ENCODE measurements at places on chromosomes 13 and 19. TPM values are rescaled to one million over a fixed set of nuclear protein-coding genes. Genes with fewer than 3 reads are reported as not detected.

The C1QTNF9 gene
- total RNA-seq, result not detected

The THSD1 gene
- total RNA-seq, result 4.3 TPM

The PGLYRP1 gene
- not detected for total RNA-seq

- H3K4me3 ChIP-seq, result peak overlapping the region; percentile 20
- no peaks in the 10 kb centered on the region for H3K4me1 ChIP-seq
- no peaks in the 10 kb centered on the region for H3K27me3 ChIP-seq
- no peak for DNase-seq
- peak overlapping the region; percentile 69 for H3K27ac ChIP-seq
- no peaks in the 10 kb centered on the region for H3K36me3 ChIP-seq
Observed at GRCh38 chr13:78085434-78086225, 167.0 kb upstream of the EDNRB start.

GRCh38 chr19:45791744-45792469, 738 bp downstream of the DMWD start:
- H3K4me3 ChIP-seq, result peak overlapping the region; percentile 28
- peak overlapping the region; percentile 93 for H3K27ac ChIP-seq
- no peaks in the 10 kb centered on the region for H3K27me3 ChIP-seq
- H3K36me3 ChIP-seq, result peaks cover 38% of the 10 kb centered on the region
- DNase-seq, result no peak

DNA sequence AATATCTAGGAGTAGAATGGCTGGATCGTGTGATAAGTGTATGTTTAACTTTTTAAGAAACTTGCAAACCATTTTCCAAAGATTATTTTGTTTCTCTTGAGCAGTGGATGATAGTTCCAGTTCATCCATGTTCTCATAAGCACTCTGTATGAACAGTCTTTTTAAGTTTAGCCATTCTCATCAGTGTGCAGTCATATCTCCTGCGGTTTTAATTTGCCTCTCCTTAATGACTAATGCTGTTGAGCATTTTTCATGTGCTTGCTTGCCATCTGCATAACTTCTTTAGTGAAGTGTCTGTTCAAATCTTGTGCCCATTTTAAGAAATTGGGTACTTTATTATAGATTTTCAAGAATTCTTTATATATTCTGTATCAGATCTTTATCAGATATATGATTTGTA, 58.6 kb downstream of the WASF3 start:
- no peaks in the 10 kb centered on the region for H3K27me3 ChIP-seq
- DNase-seq, result no peak
- H3K4me3 ChIP-seq, result no peak overlapping the region
- no peak overlapping the region for H3K27ac ChIP-seq
- H3K36me3 ChIP-seq, result no peaks in the 10 kb centered on the region

DNA sequence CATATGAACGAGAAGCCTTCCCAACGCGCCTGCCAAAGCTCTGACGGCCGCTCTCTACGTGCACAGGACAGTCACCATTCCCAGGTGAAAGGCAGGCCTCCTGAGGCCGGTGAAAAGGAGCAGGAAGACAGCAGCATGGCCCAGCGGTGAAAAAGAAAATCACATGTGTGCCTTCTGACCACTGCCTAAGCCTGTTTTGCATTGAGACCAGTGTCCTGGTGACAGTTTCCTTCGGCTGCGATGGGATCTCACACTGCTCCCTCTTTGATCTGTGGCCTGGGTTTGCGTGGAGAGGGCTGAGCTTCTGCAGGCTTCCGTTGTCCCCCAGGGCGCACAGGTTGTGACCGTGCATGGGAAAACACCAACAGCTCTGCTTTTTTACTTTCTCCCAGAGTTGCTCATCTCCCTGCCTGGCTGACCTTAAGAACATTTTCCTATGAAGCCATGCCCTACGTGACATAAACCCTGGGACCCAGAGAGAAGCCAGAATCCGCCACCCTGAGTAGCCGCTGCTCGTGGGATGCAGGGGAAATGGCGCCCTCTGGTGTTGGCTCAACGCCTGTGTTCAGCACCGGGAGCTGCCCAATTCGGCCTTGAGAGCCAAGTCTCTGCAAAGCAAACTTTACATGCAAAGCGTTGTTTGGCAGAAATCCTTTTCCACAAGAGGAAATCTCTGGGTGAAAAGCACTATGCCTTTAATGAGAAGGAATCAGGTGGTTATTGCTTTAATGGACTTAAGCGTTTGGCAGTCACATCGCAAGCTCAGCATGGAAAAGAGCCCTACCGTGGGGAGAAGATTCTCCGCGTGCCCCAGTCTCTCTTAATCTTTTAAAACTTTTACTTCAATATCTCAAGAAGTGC, 112.2 kb upstream of the GPR12 start:
- H3K27ac ChIP-seq, result no peak overlapping the region
- H3K36me3 ChIP-seq, result no peaks in the 10 kb centered on the region
- no peaks in the 10 kb centered on the region for H3K4me1 ChIP-seq
- no peak overlapping the region for H3K4me3 ChIP-seq
- peak; percentile 65 for DNase-seq

- no peaks in the 10 kb centered on the region for H3K27me3 ChIP-seq
- no peak overlapping the region for H3K4me3 ChIP-seq
- no peak for DNase-seq
- peaks cover 13% of the 10 kb centered on the region for H3K36me3 ChIP-seq
Observed at GRCh38 chr13:91357613-91358386, 10.3 kb downstream of the MIR17HG start.

- H3K36me3 ChIP-seq, result no peaks in the 10 kb centered on the region
- no peak overlapping the region for H3K4me3 ChIP-seq
- H3K27me3 ChIP-seq, result no peaks in the 10 kb centered on the region
- no peak overlapping the region for H3K27ac ChIP-seq
- DNase-seq, result no peak
Observed at GRCh38 chr19:54995561-54995960, 29.4 kb downstream of the NLRP2 start.

DNA sequence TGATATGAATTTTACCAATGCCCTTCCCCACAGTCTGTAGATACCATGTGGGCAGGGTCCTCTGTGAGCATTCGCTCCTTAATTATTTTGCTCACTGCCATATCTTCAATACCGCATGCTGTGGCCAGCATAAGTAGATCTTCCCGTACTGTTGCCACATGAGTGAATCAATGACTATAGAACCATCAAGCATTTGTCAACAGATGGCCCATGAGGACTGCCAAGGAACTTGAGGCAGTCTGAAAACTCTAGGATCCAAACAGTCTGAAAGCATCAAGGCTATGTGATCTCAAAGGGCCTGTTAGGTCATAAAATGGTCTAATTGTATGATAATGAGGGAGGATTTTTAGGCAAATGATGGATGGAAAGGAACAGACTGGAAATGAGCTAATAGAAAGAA, 27.4 kb upstream of the GPR12 start:
- no peaks in the 10 kb centered on the region for H3K36me3 ChIP-seq
- H3K4me1 ChIP-seq, result no peaks in the 10 kb centered on the region
- H3K4me3 ChIP-seq, result no peak overlapping the region
- DNase-seq, result no peak
- H3K27ac ChIP-seq, result no peak overlapping the region

- peaks cover 83% of the 10 kb centered on the region for H3K4me1 ChIP-seq
- H3K27me3 ChIP-seq, result no peaks in the 10 kb centered on the region
Observed at GRCh38 chr19:40802300-40803169, 3.5 kb downstream of the EGLN2 start.

Data from adrenal gland (tissue), 19 donors.